GM23338 (cell line): ENCODE measurements at places on chromosomes 16 and 17.

- DNase-seq: no peak
Observed at GRCh38 chr17:59616253-59616920, 3.3 kb upstream of the CLTC start.

GRCh38 chr17:3738562-3739295 lies 15.0 kb downstream of the HASPIN start:
- peak; percentile 48 for DNase-seq

DNA sequence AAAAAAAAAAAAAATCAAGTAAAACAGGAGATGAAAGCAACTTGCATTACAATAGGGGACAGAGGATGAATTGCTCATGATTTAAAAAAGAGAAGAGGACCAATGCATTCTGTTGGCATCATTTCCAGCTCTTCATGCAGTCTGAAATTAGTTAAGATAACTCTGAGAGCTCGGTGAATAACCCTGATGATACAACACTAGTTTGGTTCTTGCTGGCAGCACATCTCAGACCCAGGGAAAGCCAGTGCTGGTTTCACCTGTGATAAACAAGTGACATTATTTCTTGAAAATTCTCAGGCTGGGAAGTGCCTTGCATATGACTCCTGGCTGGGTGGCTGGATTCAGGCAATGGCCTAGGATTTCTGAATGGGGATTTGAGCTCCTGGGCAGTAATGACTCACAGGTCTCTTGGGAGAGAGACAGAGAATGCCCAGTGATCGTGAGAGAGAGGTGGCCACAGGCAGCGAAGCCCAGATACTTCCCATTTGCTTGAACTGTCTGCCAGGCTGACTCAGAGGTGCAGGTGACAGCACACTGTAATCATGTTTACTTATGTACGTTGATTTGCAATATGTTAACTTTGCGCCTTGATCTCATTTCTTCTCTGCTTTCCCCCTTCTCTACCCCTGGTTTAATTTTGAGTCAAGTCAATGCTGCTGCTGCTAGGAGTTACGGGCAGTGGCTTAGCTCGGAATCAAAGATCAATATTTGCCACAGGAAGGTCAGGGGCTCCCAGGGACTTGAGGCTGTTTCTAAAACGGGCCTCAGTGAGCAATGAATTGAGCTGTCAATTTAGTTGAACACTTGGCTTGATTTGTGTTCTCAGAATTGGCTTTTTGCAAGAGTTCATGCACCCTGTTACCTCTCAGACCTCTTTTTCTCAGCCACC lies 27.1 kb downstream of the ARSG start:
- DNase-seq: no peak

DNA sequence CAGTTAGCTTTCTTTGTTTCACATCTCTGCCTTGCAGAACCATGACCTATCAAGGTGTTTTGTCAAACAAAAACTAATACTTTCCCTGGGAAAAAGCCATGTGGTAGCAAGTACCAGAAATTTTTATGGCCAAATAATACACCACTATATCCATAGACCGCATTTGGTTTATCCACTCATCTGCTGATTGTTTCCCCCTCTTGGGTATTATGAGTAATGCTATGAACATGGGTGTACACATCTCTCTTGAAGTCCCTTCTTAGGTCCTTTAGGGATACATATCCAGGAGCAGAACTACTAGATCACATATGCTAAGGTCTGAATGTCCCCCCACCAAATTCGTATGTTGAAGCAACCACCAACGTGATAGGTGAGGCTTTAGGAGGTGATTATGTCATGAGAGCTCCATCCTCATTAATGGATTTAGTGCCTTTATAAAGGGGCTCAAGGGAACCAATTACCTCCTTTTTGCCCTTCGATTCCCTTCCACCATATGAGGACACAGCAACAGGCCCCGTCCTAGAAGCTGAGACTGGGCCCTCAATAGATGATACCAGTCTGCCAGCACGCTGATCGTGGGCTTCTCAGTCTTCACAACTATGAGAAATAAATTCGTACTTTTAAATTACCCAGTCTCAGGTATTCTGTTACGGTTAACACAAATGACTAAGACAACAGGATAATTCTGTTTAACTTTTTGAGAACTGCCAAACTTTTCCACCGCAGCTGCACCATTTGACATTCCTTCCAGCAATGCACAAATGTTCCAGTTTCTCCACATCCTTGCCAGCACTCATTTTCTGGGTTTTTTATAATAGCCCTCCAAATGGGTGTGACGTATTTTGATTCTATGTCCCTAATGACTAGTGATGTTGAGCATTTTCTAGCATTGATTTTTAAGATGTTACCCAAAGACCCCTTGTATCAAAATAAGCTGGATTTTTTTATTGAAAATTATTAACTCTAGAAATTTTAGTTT lies 30.0 kb downstream of the SIAH1 start:
- no peak for DNase-seq

- no peak for DNase-seq
Observed at GRCh38 chr17:6706996-6707395, 6.2 kb downstream of the SLC13A5 start.

DNA sequence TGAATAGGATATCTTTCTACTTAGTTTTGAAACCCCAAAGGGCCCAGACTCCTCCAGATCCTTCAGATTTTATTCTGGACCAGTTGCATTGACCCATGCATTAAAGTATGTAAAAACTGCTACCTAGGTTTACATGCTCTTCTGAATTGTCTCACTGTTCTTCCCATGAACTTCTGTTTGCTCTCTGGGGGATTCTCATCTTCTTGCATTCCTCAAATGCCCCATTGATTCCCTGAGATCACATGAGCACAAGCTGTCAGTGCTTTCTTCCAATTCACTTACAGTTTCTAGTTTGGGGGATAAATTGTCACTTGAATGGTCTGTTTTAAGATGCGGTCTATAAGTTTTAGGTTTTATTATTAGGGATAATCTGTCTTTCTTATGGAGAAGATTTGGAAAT lies 188.9 kb upstream of the KIF2B start:
- DNase-seq: peak; percentile 34

DNA sequence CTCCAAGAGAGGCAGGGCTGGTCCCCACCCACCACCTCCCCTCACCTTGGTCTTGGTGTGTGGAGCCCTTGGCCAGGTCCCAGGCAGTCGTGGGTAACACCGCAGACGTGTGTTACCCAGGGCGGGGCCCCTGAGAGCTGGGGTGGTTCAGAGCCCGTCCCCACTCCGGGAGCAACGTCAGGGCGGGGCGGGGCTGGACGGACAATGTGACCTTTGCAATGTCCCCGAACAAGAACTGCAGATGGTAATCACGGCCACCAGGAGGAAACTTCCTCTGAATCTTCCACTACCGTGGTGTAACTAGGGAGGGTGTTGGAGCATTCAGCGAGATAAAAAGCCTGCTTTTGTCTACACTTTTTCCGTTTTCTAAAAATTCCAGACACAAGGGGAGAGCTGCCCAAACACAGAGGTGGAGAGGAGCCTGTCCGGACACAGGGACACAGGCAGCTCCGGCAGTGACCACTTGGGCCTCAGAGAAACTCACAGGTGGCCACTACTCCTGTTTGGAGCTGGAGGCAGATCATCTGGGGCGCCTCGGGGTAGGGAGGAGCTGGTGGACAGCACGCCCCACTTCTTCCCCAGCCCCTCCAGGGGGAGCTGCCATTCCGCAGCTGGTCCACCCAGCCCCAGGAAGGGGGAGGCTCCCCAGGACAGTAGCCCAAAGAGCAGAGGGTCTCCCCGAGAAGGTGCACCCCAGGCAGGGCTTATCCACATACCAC lies 14.2 kb upstream of the SLC38A10 start:
- peak; percentile 83 for DNase-seq

DNA sequence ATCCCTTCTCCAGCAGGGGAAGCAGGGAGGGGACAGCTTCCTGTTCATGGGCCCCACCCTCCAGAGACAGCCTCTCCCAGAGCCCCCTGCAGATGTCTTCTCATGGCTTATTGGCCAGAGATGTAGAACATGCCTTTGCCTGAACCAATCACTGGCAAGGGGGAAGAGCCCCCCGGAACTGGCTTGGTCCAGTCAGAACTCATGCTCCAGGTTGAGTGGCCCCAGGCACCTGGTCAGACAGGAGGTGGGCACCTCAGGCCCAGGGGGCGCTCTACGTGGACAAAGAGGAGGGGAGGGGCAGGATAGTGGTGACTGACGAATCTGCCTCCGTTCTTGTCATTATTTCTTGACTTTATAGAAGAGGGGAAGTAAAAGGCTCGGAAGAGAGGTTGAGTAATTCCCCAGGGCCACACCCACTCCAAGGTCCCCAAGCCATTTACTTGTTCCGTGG lies 23.6 kb downstream of the RAB11FIP4 start:
- peak; percentile 40 for DNase-seq

- DNase-seq: no peak
Observed at GRCh38 chr17:5381542-5381941, 37.9 kb downstream of the NUP88 start.

DNA sequence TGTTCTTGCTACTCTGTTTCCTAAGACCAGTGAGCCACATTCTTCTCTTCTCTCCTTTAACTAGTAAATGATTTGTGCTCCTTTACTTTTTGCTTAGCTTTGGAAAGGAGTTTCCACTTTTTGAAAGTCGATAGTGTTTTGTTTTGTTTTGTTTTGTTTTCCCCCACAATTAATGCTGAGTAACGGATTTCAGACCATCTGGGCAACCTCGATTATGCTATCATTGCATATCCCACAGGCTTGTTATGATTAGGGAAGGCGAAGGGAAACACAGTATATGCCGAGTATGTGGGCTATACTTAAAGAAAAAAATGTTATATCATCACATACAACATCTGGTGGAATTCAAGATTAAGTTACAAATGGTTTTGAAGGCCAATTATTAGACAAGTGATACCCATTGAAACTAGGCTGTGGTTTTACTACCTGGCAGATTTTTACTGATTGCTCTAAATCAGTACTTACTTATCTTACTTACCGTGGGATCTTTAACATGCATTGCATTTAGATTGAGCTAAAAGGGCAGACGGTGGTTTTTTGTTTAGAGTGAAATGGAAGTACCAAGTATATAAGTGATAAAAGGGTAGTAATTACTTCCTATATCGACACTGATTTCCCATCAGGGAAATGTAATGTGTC lies 361.3 kb upstream of the SOX9 start:
- DNase-seq: no peak

- no peak for DNase-seq
Observed at GRCh38 chr17:49681106-49681979, 3.4 kb upstream of the SPOP start.

GRCh38 chr17:11996722-11997146 lies 541 bp downstream of the ZNF18 start:
- peak; percentile 70 for DNase-seq

DNA sequence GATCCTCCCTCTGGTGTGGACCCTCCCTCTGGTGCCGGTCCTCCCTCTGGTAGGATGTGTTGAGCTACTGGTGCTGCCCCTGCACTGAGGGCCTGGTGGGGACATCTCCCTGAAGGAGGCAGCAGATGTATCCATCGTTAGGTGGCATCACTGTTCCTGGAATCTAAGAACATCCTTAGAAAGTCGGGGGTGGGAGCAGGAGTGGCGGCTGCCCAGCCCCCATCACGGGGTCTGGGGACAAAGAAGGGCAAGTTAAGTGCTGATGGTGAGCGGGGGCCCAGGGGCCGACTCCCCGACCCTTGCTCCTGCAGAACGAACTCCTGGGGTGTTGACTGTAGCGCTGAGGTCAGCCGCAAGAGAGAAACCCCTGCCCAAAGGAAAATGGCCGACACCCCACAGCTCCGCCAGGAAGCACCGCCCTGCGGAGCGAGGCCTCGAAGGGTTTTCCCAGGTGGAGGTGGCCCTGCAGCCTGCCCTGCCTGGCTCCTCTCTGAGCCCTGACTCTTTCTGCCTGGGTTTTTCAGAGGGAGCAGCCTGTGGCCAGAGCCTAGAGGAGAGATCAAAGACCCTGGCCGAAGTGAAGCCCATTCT lies 5.5 kb downstream of the CTU2 start:
- no peak for DNase-seq

DNA sequence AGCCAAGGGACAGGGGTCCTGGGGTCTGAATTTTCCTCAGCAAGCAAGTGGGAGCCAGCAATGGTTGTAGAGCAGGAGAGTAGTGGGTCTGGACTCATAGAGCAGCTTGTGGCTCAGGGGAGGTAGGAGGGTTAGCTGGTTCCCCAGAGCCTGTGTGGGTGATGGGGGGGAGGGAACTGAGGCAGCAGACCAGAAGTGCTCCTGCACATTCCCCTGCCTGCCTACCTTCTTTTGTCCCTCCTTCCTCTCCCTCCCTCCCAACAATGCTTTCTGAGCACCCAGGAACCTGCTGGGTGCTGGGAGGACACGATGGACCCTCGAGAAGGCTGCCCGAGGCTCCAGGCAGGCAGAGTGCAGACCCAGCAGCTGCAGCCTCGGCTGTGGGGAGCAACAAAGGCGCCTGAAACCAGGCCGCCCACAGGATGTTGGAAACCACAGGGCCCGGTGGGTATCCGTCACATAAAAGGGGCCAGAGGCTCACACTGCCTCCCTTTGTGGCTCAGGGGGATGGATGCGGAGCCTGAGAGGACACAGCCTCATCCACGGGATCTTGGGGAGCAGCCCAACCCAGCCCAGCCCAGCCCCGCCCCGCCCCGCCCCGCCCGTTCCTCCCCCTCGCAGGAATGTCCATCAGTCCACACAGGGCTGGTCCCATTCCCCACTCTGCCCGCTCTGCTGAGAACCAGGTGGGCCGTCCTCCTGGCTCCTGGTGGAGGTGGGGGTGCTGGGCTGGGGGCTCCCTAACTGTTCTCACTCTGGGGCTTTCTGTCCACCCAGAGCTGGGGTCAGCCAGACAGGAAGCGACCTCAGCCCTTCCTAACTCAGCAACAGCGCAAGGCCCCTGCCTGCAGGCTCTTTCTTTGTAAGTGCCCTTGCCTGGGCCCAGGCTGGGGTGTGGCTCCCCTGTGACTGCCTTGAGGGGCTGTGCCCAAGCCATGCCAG lies 1.7 kb upstream of the NLRC3 start:
- peak; percentile 39 for DNase-seq

GRCh38 chr16:27447301-27447700 lies 45.3 kb downstream of the IL21R start:
- no peak for DNase-seq

GRCh38 chr16:81060576-81061306 lies 16.3 kb downstream of the C16orf46 start:
- peak; percentile 37 for DNase-seq

DNA sequence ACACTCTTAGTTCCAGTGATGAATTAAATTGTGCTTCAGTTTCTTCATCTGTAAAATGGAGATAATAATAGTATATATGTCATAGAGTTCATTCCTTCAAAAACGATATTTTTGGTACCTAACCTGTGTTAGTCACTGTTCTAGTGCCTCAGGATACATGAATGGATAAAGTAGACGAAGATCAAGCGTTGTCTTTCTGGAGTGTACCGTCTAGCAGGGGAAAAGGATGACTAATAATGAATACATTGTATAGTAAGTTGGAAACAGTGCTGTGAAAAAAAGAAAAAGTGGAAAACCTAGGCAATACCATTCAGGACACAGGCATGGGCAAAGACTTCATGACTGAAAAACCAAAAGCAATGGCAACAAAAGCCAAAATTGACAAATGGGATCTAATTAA lies 8.6 kb downstream of the KRT10 start:
- DNase-seq: no peak
